HuH-7 (cell line): ENCODE measurements at places on chromosomes 1 and 21.

DNA sequence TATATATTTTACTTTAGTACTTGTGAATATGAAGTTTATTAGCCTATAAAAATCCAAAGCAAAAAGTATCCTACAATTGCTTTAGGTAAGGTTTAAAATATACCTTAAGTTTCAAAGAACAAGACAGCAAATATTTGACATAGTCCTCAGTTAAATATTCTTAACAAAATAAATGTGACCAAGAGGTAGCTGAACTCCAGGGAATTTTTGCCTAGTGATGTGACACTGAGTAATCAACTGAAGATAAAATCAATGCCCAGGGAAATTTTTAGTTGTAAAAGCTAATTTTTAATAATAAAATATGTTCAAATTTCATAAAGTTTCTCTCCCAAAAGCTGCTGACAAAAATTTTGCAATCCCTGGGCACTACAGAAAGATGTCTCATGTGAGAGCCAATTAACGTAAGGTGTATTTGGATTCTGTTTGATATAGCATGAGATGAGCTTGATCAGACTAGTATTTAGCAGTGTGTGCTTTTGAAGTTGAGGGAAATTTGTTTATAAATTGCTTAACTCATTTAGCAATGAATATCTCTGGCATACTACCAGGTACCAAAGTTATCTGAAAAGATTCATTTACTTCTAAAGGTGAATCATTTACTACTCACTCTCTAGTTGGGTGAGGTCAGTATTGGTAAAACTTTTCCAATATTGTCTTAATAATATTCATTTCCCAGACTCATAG is 80.2 kb upstream of the PALMD start:
- no peak for DNase-seq

GRCh38 chr1:100325415-100326324 is 26.6 kb upstream of the CDC14A start:
- no peak for DNase-seq

GRCh38 chr1:236720611-236721010 is 34.3 kb downstream of the ACTN2 start:
- DNase-seq: no peak

GRCh38 chr1:156009404-156009803 is 11.3 kb downstream of the SSR2 start:
- no peak for DNase-seq

- DNase-seq: no peak
Measured at GRCh38 chr1:162088281-162088969, 18.9 kb downstream of the NOS1AP start.

- DNase-seq: no peak
Measured at GRCh38 chr21:37071561-37072273, 1.2 kb downstream of the PIGP start.

DNA sequence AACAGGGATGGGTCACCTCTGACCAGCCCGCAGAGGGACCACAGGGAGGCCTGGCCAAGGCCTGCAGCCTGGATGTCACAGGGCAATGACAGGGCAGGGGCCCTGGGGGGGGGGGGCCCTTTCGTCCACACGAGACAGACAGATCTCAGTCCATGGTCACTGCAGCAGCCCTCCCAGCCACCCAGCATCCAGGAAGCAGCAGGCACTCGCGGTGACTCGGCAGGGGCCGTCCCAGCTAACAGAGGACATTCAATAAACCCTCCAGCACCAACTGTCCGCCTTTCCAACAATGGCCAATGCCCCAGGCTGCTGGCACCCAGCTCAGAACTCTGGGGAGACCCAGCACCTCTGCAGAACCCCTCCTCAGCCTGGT is 32.9 kb downstream of the MEGF6 start:
- no peak for DNase-seq

DNA sequence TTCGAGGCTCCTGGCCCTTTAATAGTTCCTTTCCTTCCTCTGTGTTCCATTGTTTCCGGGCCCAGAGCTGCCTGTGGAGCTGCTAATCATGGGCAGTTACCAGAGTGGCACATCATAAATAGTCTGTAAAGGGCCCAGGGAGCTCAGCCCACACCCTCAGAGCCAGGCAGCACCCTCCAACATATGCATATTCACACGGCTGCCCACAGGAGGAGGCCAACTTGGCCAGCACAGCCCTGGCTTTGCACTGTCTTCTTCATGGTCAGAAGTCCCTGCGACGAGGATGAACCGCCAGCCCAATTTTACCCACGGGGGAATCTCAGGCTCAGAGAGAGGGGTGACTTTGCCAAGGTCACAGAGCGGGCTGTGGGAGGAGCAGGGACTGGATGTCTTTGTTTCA is 172.5 kb downstream of the TRABD2B start:
- DNase-seq: no peak

DNA sequence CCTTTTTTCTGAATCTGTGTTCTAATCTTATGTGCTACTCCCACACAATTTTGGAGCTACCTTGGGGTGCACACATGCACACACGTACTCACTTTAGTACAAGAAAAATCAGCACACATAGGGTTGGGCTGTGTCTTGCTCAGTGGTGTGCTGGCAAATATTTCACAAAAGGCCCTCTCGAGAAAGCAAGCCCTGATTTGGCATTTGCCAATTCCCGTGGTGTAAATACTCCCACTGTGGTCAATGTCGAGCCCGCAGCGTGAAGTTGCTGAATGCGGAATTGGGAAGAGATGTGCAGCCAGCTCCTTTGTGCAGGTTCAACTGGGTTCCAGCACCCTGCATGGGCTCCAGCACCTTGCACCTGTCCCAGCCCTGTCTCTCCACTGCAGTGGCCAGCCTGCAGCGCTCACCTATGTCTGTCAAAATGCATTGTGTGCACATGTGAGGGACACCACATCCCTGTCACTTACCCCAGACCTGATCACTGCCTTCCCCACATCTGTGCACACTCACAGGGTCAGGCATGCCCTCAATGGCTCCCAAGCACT is 78.4 kb upstream of the WNT4 start:
- DNase-seq: no peak

DNA sequence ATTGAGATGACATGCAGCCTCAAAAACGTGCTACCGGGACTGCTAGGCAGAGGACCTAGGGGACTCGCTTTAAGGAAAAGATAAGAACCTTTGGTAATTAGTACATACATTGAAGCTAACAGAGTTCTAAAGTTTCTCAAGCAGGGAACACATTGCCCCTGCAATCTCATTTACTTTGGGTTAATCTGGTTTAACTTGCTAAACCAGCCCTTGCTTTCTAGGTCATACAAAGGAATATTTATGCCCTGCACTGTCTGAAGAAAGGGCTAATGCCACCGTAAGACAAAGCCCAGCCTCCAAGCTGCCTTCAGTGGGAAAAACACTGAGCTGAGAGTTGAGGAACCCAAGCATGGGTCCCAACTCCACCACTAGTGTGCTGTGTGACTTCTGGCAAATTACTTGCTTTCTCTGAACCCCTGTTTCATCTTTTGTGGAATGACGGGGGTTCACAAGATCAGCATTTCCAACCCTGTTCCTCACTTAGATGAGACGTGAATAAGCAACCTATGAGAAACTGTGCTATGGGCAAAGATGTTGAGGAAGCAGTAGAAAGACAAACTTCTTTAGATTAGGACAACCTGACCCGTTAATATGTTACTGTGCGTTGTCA is 66.3 kb downstream of the VWA5B1 start:
- DNase-seq: no peak

DNA sequence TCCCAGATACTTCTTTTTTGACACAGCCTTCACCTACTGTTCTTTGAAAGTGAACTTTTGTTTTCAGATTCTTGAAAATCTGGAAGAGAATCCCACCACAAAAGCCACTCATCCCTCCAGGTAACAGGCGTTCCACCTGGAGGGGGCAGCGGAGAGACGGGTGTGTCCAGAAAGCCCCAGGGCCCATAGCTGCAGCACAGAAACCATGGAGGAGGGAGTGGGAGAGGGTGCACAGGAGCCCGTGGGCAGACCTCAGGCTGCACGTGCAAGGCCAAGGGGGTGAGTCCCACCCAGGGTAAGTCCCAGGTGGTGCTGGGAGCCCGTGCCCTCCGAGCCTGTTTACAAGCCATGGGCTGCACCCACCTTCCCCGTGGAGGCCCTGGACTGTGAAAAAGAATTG is 86.5 kb downstream of the PSMG1 start:
- no peak for DNase-seq

- no peak for DNase-seq
Measured at GRCh38 chr21:31395268-31395667, 51.2 kb upstream of the TIAM1 start.

DNA sequence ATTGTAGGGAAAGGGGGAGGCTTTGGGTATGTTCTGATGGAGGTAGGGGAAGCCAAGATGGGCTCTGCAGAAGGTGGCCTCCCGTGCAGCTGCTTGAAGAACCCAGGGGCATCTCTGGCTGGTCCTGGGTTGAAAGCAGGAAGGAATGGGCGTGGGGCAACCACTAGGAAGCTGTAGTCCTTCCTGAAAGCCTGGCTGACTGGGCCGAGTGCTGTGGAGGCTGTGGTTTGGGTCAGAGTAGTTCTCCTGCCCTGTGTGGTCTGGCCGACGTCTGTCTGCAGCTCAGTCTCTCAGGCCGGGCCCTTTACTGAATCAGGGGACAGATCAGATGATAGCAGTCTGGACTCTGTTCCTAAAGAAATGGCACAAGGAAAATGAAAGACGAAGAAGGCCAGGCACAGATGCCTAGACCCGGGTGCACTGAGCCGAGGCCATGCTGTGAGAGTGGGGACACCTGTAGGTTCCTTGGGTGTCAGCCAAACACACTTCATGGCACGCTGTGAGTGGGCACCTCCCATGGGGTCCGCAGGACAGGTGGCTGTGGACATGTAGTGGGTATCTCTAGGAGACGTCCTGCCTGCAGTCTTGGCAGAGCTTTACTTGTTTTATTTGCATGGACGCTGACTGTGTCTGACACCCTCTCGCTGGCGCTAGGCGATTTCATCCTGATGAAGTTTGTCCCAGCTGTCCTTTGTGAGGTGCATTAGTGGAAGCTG is 87.0 kb downstream of the POFUT2 start:
- DNase-seq: no peak

DNA sequence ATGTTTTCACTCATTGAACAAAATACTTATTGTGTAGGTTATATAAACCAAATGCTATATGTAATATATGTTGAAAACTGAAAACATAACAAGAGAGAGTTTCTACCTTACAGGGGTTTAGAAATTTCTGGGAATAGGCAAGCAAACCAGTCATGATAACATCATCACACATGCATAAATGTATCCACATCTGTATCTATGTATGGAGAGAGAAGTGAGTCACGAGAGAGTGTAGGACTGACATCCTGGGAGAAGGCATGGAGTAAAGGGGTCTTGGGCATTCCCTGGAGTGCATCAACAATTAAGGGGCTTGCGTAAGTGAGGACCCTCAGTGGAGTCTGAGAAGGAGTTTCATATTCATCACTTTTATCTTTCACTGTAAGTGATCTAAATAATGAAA is 65.5 kb downstream of the PCNX2 start:
- no peak for DNase-seq

GRCh38 chr1:30879940-30880677 is 28.4 kb downstream of the SDC3 start:
- DNase-seq: no peak

DNA sequence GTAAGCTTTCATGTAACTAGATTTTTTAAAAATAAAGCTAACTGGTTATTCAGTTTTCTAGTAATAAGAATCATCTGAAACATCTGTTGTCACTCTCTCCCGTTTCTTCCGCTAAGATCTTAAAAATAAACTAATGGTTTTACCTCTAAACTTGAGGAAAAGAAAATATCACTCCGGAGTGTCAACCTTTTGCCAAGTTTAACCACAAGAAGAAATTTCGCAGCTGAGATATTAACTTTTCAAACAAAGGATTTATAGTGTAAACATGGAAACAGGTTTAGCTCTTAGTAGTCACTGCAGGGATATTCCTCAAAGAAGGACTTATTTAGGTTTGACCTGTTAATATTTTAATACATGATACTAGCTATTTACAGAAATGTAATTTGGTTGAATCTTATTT is 954.9 kb downstream of the ADGRL2 start:
- DNase-seq: no peak

GRCh38 chr1:41776891-41777441 is 141.8 kb downstream of the HIVEP3 start:
- no peak for DNase-seq
